ENCODE measurements at places on chromosomes 2 and 18.

GRCh38 chr2:33029459-33029858 lies 82.7 kb downstream of the LTBP1 start:
- no peak for DNase-seq

- DNase-seq = no peak
Observed at GRCh38 chr2:51782921-51783765, 751.2 kb upstream of the NRXN1 start.

DNA sequence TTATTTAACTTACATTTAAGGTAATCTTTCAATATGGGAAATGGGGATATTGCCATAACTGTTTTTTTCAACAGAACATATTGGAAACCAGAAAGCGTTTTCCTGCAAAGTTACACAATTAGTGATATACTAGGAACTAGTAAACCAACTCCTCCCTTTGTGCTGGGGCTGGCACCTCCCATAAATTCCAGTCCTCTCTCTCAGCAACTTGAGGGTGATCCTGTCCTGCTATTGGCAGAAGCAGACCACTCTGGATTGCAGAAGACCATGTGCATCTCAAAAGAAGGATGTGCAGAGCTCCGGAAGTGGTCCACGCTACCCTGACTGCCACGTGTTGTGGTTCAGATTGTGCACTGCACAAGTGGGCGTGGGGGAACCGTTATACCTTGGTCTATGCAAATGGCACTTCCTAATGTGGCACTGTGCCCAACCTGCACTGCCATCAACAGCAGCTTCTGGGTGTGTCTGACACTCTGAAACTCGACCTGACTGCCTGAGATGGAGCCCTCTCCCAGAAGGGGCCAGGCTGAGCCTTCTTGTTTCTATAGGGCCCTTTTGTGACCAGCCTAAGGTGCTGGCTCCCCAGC lies 219.2 kb downstream of the ZNF516 start:
- no peak for DNase-seq

DNA sequence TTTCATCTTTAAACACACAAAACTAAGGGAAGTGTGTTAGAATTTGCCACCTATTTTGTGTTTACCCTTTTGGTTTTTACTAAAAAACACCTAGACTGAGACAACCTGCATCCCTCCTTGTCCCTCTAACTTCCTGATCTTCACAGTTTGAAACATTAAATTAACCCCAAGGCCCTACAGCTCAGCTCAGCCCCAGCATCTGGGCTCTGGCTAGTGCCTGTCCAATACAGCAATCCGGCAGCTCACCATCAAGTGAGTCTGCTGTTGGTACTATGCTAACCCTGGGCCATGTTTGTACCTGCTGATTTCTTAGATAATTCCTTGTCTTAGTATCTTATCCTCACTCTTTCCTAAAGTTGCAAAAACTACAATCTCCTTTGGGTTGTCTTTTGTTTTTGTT lies 162.4 kb downstream of the DSEL start:
- no peak for DNase-seq

DNA sequence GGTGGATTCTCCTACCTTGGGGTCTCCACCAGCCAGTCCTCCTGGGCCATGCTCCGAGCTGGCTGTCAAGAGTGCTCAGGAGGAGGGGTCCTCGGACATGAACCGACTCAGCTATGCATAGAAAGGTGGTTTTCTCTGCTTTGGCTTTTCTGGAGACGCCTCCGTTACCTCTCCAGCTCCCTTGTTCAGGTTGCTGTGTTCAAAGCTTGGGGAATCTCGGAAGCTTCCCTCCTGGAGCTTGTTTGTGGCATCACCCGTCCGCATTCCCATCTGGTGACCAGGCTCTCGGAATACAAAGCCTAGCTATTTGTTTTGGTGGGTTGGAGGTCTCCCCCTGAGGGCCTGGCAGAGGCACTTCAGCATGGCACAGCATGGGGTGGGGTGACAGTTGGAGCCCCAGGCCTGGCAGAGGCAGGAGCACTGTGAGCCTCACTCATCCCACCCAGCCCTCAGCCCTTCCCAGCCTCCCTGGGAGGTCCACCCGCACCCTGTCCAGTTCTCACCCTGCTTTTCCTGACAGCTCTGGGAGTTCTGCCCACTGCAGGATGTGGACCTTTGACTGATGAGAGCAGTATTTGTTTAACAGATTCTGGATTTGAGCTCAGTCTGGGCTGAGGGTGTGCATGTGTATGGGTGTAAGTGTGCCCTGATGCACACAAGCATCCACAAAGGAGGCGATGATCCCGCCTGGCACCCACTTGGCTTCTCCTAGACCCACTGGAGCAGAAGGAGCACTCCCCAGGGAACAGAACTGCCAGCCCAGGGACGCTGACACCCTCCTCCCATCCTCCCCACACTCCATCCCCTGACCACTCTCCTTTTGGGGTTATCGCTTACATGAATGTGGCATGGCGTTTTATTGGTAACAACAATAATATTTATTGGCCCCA lies 107.3 kb upstream of the HS6ST1 start:
- peak; percentile 23 for DNase-seq

- DNase-seq = no peak
Observed at GRCh38 chr2:45680351-45680967, 29.0 kb downstream of the PRKCE start.

GRCh38 chr2:36337354-36337753 lies 18.2 kb upstream of the CRIM1 start:
- DNase-seq = no peak

- DNase-seq = no peak
Observed at GRCh38 chr2:221610675-221611074, 38.6 kb upstream of the EPHA4 start.

- no peak for DNase-seq
Observed at GRCh38 chr2:82089518-82089917, 1785.0 kb upstream of the LRRTM1 start.

DNA sequence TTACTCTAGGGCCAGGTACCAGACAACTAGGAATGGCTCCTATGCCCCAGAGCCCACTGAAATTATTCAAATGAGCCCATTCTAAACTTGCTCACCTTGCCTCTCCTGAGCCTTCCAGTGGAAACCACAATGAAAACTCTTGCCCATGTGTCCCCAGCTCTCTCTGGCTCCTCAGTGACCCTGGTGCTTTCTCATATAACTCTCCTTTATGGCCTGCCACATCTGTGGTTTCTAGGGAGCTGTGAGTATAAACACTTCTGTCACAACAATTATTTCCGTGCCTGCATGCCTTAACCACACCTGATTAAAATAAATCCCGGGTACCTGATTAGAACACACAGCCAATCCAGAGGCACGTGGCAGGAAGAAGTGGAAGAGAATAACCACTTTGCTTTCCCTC lies 333.0 kb upstream of the SPRED2 start:
- DNase-seq = no peak

DNA sequence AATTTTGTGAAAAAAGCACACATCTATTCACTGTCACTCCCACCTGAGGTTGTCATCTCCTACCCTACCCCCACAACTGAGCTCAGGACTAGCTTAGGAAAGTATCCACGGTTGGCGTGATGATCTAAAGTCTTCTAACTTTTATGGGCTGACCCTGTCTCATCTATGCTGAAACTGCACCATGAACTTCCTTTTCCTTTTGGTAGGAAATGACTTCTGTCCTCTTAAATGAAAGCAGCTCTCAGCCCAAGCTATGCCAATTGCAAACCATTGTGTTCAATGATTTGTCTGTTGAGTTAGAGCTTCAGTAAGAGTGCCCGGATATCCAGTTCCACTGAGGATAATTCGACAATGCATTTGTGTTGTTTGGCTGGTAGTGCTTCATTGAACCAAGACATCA lies 52.7 kb downstream of the ARHGAP25 start:
- no peak for DNase-seq

DNA sequence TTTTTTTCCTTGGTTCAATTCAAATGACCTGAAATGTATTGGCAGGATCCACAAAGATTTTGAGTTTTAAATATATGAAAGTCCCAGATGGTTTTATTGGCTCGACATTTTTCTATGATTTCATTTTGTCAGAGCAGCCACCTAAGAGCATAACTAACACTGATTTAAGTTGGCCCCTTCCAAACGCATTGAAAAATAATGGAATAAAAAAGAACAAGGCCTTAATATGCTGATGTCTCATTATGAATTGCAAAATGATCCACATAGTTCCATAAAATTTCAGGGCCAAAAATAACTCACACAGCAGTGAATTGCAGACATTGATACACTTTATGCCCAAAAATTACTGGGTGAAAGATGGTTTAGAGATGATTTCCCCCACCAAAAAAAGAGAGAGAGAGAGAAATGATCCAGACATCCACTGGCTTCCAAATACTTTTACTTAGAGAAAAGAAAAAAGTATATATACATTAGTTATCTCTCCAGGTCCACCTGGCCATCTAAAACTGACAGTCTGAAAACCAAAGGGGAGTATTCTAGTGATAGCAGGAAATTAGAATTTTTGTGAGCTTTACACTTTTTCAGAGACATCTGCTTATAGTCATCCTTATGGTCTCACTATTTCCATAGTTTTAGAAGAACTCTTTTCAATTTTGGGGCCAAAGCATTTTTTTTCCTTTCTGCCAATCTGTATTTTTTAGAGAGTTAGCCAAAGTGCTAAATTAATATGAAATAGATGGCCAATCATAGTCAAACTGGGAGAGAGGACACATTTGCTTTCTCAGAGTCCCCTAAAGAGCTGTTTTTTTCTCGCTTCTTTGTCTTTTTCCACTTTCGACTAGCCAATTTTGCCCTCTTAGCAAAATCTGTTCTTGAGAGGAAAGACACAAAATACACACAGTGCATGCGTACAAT lies 213.5 kb upstream of the RND3 start:
- no peak for DNase-seq

DNA sequence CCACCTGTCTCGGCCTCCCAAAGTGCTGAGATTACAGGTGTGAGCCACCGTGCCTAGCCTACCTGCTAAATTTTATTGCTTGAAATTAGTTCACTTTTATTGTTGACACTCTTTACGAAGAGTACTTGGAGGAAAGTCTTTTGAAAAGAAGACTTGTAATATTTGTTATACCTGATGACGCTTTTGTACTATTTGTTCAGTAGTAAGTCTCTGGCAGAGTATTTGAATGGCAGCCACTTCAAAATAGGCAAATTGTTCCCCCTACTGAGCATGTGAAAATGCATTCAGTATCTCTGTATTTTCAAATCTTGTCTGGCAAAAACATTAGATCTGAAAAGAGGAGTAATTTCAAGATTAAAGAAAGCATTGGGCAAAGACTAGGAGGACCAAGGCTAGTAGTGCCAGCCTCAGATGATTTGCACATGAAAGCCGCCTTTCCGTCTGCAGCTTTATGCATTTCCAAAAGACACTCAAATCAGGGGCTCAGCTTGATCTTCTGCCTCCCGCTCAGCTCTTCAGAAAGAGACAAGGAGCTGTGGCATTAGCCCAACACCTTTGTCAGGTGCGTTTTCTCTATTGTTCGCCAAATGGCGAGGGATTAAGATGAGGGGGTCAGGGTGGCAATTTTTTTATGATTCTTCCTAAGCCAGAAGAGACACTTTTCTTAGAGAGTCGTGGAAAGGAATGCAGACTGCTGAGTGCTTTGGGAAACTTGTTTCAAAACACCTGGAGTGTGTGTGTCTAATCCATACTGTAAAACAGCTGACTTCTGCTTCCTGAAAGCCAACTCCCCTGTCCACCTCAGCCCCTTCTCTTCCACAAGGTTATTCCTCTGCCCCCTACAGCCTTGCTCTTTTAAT lies 18.8 kb upstream of the FOXI3 start:
- DNase-seq = no peak

DNA sequence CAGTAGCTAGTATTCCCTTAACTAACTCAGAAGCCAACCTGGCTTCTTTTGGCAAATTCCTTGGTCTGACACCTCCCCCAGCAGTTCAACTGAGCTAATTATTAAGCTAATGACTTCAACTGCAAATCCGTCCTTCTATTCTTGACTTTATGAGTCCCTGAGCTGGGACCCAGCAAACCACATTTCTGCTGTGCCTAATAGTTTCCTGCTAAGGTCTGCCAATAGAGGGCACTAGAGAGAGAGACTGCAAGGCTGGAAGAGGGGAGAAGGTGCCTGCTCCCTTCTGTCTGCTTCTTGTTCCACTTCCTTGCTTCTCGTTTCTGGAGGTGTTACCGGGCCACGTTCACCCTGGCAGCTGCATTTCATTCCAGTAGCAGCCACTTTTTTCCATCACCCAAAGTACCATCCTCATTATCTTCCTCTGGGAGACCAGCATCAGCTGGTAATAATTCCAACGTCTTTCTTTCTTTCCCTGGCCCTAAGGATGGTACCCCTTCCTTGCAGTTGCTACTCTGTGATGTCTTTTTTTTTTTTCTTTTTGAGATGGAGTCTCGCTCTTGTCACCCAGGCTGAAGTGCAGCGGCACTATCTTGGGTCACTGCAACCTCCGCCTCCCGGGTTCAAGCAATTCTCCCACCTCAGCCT lies 352.0 kb downstream of the TNS1 start:
- peak; percentile 80 for DNase-seq

GRCh38 chr18:56789004-56789888 lies 138.1 kb downstream of the WDR7 start:
- DNase-seq = peak; percentile 37

- DNase-seq = no peak
Observed at GRCh38 chr2:145090841-145091761, 571.2 kb upstream of the ZEB2 start.

DNA sequence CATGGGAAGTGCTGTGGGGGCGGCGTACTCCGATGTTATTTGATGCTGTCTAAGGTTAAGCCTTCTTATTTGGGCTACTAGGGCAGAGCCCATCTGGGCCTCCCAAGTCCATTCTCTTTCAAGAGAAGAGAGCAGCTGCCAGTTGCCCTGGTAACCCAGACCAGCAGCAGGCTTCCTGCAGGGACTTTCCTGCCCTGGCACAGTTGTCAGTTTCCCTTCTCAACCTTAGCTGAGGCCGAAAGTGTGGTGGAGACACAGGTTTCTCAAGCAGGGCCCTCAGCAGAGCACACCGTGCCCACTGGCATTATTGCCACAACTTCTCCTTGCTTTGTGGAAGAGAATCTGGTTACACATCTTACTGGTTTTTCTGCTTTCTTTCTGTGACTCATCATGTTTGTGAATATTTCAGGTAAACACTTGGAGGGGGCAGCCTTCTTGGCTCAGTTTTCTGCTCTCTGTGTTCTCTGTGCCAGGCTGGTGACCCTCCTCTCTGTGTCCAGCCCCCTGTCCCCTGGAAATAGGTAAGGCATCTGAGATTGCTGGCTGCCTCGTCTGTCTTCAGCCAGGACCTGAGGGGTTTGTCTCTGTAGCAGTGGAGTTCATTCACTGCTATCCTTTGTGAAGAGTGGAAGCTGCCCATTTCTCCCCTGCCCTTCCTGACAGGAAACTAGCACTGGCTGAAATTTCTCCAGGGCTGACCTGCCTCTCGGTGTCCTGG lies 111.0 kb downstream of the B3GNT2 start:
- DNase-seq = peak; percentile 93

GRCh38 chr2:201950606-201951005 lies 83.0 kb upstream of the FZD7 start:
- no peak for DNase-seq

GRCh38 chr18:10524507-10525370 lies 1.1 kb upstream of the NAPG start:
- no peak for DNase-seq

DNA sequence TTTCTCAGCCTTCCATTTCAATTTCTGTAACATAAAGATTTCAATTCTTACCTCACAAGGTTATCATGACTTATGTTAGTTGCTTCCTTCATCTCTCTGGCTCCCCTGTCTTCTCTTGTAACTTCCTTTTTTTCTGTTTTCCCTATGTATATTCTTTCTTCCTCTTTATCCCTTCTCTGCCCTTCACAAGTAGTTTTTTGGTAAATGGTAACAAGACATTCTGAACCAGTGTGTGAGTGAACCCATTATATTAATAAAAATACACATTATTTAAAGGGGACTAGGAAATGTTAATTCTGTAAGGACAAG lies 8.4 kb downstream of the ACSL3 start:
- no peak for DNase-seq
